Naive thymus-derived CD8-positive, alpha-beta T cell (primary cell): ENCODE measurements at places on chromosomes 1 and 21. TPM values are rescaled to one million over a fixed set of nuclear protein-coding genes. Genes with fewer than 3 reads are reported as not detected.
A peak's percentile ranks its signal among the peaks of the same experiment; 100 is the strongest.

DNA sequence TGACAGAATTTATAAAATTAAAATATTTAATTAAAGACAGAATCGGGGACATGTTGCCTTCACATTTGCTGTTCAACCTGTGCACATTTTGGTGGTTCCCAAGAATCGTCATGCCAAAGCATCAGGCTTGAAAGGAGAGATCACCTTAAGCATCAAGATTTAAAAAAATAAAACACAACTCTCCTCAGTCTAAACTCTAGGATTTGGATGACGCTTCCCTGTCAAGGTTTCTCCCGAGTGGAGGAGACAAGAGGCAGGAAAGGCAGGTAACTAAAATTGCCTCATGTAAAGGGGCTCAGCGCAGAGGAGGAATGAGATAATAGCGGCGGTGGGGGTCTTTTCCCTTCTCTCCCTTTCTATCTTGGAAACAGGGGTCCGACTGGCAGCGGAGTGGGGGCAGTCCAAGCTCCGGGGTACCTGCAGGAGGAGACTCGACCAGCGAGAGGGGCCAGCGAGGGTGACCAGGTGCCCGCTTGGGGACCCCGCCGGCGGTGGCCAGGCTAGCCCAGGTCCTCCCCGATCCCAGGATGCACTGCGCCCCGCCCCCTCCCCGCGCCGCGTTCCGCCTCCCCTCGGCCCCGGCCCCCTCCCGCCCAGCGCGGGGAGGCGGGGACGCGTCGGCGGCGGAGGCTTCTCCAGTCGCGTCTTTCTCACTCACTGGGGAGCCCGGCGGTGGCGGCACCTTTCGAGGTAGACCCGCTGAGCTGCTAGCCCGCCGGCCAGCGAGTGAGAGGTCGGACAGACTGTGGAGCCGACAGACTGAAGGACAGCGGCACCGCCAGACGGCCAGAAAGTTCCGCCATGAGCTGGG lies at the start of gene FNBP1L:
Gene FNBP1L (plus strand): TSS at position 638 of the 811 bp plus-strand sequence. CDS start 164 bp downstream, at position 802.
- H3K36me3 ChIP-seq = no peaks in the 10 kb centered on the region
- H3K27ac ChIP-seq = peak within 1 kb of the TSS; percentile 88
- DNase-seq = peak; percentile 15

DNA sequence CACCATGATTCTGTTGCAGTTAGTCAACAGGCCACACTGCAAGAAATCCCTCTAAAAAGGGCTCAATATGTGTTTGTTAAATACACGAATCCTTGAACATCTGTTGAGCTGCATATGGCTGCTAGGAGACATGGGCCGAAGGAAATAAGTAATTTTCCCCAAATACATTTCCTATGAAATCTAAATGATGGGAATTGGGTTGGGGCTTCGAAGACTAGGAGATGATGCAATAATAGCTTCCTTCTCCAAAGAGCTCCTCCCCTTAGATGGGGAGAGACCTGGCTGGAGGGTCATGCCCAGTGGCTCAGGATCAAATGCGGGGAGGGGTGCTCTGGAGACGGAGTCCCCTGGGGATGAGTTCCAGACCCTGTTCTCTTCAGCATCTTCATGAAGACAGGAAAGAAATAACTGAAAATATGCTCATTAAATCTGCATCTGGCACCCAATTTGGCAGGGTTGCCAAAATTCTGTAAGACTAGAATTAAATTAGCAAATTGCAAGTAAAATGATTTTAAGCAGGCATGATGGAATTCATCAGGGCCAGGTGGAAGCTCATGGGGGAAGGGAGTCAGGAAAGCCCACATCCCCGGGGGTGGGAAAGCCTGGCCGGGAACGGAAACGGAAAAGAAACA lies 165.0 kb upstream of the EDN2 start:
- no peak for DNase-seq
- H3K4me1 ChIP-seq = peaks cover 14% of the 10 kb centered on the region
- H3K36me3 ChIP-seq = peaks cover 4% of the 10 kb centered on the region
- peak overlapping the region; percentile 24 for H3K27ac ChIP-seq

Gene SIPA1L2
- total RNA-seq = 0.08 TPM

GRCh38 chr1:200258447-200259375 lies 151.1 kb downstream of the ZNF281 start:
- no peak for DNase-seq
- H3K27ac ChIP-seq = no peak overlapping the region
- H3K4me1 ChIP-seq = no peaks in the 10 kb centered on the region
- H3K27me3 ChIP-seq = peaks cover 10% of the 10 kb centered on the region
- no peak overlapping the region for H3K4me3 ChIP-seq

DNA sequence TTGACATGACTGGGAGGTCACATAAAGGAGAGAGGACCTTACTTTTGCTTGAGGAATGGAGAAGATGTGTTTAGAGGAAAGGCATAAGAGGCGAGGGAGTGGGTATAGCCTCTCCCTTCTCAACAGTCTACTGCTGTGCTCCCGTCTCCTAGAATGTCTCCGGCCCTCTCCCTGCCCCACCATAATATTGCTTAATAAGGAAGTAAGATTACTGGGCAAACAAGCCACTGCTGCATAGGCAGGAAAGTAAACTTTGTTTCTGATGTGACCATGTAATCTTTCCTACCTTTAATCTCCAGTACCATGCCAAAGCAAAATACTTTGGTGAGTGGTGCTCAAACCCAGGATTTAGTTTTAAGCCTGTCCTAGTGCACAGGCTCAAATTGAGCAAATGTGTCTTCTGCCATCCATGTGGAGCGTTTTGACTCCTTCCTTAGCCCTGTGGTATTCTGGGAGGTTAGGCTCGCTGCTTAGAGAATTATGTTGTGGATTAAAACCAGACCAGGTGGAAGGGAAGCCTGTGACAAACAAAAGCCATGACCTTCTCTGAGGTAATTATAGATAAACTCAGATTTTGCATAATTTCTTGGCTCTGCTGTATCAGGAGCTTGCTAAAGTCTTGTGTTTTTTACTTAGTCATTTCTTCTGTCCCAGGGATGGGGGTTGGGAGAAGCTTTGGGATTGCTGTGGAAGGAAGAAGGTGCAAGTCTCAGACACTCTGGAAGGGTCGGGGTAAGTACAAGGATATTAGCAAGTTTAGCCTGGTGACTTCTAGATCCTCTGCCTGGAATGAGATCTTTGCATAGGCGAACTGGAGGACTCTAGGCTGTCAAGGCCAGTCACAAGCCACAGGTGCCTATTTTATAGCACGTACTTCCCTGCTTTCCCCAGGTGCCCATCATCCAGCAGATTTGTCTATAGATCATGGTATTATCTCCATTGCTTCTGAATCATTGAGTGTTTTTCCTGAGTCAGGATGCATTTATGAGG lies 34.5 kb upstream of the DIPK1A start:
- H3K4me1 ChIP-seq = peaks cover 30% of the 10 kb centered on the region
- no peak overlapping the region for H3K27ac ChIP-seq
- H3K27me3 ChIP-seq = no peaks in the 10 kb centered on the region
- H3K36me3 ChIP-seq = no peaks in the 10 kb centered on the region

GRCh38 chr21:14879458-14879857 lies 185.3 kb downstream of the NRIP1 start:
- no peaks in the 10 kb centered on the region for H3K36me3 ChIP-seq
- no peak for DNase-seq
- H3K4me3 ChIP-seq = no peak overlapping the region
- no peak overlapping the region for H3K27ac ChIP-seq

Gene CYP4Z1
- not detected for total RNA-seq

- no peaks in the 10 kb centered on the region for H3K27me3 ChIP-seq
- peaks cover 42% of the 10 kb centered on the region for H3K4me1 ChIP-seq
- H3K27ac ChIP-seq = no peak overlapping the region
- no peak for DNase-seq
- no peak overlapping the region for H3K4me3 ChIP-seq
These were observed 58.4 kb downstream of the ASH1L start for GRCh38 chr1:155504207-155504606.

- H3K36me3 ChIP-seq = no peaks in the 10 kb centered on the region
- H3K4me3 ChIP-seq = no peak overlapping the region
- no peak overlapping the region for H3K27ac ChIP-seq
- DNase-seq = no peak
- no peaks in the 10 kb centered on the region for H3K27me3 ChIP-seq
- H3K4me1 ChIP-seq = no peaks in the 10 kb centered on the region
These were observed 276.3 kb upstream of the GREM2 start for GRCh38 chr1:240888039-240888786.

DNA sequence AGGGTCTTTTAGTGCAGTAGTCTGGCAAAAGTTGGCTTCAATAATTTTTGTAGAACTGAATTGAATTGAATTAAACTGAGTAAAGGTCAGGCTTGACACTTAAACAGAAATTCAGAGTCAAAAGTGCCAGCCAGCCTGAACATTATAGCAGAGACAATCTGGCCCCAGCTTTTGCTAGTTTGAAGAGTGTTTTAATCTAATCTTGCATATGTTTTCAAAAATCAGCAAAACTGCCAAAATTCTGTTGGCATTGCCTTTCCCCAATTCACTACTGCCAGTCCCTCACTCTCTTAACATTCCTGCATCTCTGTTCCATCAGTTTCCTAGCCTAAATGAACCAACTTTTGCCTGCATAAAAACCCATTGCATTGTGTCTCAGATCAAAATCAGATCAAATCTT lies 403.8 kb downstream of the NUF2 start:
- H3K4me3 ChIP-seq = no peak overlapping the region
- DNase-seq = no peak
- H3K4me1 ChIP-seq = no peaks in the 10 kb centered on the region

- no peak overlapping the region for H3K27ac ChIP-seq
- peaks cover 6% of the 10 kb centered on the region for H3K27me3 ChIP-seq
- no peak for DNase-seq
- peaks cover 7% of the 10 kb centered on the region for H3K4me1 ChIP-seq
These were observed 84.2 kb upstream of the DISP3 start for GRCh38 chr1:11394592-11395245.
